ENCODE measurements at places on chromosomes 5 and 9.
A peak's percentile ranks its signal among the peaks of the same experiment; 100 is the strongest.

DNA sequence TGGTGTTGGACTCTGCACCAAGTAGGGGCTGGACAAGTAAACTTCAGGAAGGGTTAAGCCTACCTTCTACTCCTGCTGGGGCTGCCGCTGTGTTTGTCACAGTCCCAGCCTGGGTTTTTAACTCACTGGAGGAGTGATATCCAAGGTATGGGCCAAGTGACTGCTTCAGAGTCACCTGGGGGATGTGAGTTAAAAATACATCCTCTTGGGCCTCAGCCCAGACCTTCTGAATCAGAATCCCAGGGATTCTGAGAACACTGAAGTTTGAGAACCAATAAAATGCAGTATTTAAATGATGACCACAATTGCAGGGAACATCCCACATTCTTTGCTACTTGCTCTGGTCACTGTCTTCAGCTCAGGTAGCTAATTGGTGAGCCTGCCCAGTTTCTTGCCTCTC lies 95.1 kb upstream of the DNAH5 start:
- no peak for DNase-seq

GRCh38 chr5:180808461-180809000 lies 5.9 kb upstream of the MGAT1 start:
- DNase-seq: no peak

DNA sequence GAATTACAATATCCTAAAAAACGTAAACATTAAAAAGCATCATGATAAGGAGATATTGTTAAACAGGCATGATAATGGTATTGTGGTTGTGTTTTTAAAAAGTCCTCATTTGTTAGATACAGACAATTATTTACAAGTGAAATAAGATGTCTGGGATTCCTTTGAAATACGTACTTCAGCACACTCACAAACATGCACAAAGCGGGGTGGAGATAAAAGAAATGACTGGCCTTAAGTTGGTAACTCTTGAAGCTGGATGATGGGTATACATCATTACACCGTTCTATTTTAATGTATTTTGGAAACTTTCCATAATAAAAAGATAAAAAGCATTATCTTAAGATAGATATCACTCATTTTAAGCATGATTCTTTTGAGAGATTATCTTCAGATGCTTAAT lies 1.0 kb downstream of the FAM200C start:
- DNase-seq: no peak

DNA sequence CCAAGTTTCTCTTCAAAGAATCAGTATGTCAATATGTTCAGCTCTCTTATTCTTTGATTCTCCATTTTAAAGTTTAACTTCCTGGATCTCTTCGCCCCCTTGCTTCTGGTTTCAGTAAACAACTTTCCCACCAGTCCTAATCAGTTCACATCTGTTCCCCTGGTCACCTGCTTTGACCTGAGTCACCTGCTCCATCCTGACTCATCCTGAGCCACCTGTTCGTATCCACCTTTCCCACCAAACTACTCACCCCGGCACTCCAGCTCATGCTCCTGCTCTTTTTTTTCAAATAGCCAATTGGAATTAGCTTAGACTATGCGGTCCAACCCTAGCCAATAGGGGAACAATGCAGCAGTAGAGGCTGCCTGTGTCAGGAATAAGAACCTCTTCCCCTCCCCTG lies 23.6 kb upstream of the CSF1R start:
- DNase-seq: no peak

DNA sequence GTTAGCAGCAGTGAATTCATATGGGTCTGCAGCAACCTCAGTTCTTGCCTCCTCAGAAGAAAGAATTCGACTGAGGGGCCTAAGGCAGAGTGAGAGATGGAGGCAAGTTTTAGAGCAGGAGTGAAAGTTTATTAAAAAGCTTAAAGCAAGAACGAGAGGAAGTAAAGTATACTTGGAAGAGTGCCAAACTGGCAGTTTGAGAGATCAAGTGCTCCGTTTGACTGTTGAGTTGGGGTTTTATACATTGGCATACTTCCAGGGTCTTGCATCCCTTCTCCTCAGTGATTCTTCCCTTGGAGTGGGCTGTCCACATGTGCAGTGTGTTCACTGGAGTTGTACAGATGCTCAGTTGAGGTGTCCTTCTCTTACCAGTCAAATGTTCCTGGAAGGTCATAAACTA lies 203.6 kb downstream of the SPATA31D1 start:
- DNase-seq: no peak

DNA sequence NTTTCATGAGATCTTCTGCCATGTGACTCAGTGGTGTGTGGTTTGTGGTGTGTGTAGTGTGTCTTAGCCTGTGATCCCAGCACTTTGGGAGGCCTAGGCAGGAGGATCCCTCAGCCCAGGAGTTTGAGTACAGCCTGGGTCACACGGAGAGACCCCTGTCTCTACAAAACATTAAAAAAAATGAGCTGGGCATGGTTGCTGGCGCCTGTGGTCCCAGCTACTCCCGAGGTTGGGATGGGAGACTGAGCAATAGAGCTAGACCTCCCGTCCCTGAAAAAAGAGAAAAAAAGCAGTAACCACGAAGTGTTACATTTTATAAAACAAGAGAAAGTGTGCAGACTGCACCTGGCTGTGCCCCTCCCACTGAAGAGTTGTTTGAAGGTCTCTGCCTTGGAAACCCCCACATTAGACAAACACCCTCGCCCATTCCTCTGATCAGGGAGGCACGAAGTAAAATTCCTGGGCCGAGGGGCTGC lies 21.2 kb upstream of the RNU6ATAC start:
- no peak for DNase-seq

- no peak for DNase-seq
Observed at GRCh38 chr9:124297915-124298645, 40.3 kb downstream of the NEK6 start.

GRCh38 chr9:111949919-111950318 lies 53.3 kb downstream of the UGCG start:
- no peak for DNase-seq

GRCh38 chr5:56506211-56506965 lies 273.3 kb upstream of the ANKRD55 start:
- no peak for DNase-seq

DNA sequence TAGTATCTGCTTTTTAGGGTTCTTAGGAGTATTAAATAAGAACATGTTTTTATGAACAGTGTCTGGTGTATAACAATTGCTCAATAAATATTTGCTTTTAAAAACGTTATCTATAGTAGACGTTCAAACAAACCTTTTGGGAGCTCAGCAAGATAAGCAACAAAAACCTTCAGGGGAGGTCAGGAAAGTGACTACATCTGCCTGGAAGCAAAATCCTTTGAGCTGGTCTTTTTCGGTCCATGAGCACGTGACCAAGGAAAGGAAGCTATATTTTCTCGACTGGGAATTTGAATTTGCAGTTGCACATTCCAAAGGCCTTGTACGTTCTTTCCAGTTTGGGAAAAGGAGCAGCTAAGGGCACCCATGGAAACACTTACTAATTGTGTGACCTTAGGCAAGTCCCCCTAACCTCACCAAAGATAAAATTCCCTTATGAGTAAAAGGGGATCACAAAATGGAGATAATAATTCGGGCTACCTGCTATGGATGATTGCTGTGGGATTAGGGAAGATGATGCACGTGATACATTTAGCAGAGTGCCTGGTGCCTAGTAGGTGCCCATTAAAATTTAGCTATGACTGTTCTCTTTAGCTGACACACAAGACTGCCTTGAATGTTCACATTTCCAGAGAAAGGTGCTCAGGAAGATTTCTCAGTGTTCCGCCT lies 45.4 kb downstream of the PTTG1 start:
- DNase-seq: no peak

- DNase-seq: no peak
Observed at GRCh38 chr9:82088591-82088990, 100.0 kb downstream of the SPATA31D1 start.

- no peak for DNase-seq
Observed at GRCh38 chr9:3214741-3215140, 311.1 kb downstream of the RFX3 start.

- DNase-seq: no peak
Observed at GRCh38 chr5:95958310-95959014, 3.2 kb downstream of the ELL2 start.

GRCh38 chr9:132582276-132582785 lies at the start of gene BARHL1:
BARHL1 (plus strand) TSS chr9:132582606; CDS start chr9:132582798, 192 bp downstream.
- DNase-seq: no peak

DNA sequence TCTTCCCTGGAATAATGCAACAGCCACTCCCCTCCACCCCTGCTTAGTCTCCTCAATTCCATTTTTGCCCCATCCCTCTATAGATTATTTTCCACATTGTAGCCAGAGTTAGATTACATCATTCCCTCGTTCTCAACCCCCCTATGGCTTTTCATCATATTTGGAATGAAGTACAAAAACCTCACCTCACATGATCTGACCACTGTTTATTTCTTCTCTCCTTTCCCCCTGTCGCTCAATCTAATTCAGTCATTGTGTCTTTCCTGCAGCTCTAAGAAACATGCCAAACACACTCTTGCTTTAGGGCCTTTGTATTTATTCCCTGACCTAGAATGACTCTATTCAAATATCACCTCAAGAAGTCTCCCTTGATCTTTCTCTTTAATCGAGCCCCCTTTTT lies 22.6 kb upstream of the HK3 start:
- DNase-seq: no peak

DNA sequence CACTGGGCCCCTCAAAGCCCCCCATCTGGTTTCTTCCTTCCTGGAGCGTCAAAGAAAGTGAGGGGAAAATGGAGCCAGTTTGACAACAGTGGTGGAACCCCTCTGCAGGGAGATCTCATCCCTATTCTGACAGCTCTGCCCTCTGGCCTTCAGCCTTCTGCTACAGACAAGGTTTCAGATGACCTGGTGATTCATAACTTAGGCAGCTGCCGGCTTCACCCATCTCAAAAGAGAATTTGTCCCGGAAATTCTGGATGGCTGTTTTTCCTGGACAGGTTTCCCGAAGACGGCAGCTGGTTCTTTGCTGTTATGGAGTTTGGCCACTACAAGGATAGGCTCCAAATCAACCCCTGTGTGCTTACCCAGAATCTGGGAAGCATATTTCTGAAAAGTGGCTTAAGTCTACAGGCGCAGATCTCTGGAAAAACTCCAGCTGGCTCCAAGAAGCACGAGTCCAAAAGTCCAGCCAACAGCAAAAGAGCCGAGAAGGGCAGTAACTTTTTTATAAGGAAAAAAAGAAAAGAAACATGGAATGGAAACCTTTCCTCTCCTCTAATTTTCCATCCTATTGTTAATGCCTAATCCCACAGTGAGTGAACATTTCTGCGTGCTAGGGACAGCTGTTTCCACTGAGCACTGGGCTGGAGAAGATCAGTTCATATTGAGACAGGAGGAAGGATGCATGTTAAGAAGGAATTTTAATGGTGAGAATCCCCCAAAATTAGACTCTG lies 54.5 kb downstream of the ZNF366 start:
- no peak for DNase-seq

DNA sequence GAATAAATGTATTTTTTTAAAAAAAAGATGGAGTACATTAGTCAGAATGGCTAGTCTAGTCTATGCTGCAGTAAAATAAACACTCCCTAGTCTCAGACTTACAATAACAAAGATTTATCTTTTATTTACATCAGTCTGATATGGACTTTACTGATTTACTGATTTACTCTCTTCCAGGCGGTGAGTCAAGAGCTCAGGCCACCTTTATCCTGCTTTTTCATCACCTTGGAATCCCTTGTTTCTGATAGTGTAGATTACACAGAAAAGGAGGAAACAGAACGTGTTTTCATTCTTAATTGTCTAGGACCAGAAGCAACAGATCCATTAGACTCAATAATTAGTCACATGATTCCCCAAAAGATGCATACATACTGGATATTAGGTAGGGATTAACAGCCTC lies 290.1 kb upstream of the TRPC7 start:
- DNase-seq: no peak

DNA sequence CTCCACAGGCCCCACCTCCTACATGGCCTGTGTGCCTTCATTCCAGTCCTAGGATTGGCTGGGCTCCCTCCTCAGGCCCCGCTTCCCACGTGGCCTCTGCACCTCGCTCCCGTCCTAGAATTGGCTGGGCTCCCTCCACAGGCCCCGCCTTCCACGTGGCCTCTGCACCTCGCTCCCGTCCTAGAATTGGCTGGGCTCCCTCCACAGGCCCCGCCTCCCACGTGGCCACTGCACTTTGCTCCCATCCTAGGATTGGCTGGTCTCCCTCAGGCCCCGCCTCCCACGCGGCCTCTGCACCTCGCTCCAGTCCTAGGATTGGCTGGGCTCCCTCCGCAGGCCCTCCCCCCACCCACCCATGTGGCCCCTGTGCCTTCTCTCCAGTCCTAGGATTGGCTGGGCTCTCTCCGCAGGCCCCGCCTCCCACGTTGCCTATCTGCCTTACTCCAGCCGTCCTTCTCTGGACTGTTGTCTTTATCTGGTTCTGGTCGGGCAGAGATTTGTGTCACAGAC lies 45.3 kb upstream of the CACNA1B start:
- DNase-seq: no peak

- peak; percentile 73 for DNase-seq
Observed at GRCh38 chr5:321230-321725, at the start of gene AHRR. AHRR (plus strand) TSS chr5:321714; CDS start chr5:343903, 22,189 bp downstream.

GRCh38 chr9:83933790-83934189 lies 12.6 kb upstream of the KIF27 start:
- DNase-seq: no peak

DNA sequence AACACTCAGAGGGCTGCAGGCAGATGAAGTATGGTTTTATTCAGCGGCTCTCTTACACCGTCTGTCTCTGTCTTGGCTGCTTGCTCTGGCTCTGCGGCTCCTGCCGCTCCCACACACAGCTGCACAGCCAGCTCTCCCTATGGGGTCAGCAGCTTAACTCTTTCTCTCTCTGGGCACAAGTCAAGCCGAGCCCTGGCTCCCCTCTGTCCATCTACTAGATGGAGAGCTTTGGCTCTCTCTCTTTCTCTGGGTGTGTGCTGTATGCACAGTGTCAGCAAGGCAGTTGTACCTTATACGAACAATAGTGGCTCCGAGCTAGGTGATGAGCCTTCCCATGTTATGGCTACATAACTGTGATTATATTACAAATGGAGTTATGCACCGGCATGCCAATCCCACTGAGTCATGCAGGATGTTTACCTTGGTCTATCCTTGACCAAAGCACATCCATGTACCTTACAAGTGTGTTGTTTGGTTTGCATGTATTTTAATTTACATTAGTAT lies 19.3 kb upstream of the PPP2CA start:
- DNase-seq: no peak

- DNase-seq: no peak
Observed at GRCh38 chr9:113901221-113901688, 25.1 kb downstream of the ZNF618 start.

GRCh38 chr5:81898403-81898802 lies 73.4 kb upstream of the ATG10 start:
- DNase-seq: no peak

- no peak for DNase-seq
Observed at GRCh38 chr5:62896121-62896893, 317.7 kb downstream of the LRRC70 start.

DNA sequence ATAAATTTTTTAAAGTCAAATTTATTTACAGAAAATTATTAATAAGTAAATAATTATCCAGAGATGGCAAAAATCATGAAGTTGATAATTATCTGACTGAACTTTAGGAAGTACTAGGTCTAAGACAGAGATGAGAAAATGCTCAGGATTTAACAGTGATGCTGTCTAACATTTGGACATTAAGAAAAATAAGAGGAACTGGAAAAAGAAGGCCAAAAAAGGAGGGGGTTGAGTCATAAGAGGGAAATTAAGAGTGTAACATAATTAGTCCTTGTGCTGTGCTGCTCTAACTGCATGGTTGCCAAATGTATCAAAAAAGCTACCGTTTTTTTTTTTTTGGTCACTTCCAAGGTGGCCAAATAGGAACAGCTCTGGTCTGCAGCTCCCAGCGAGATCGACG lies 35.4 kb upstream of the TUT7 start:
- DNase-seq: no peak

- no peak for DNase-seq
Observed at GRCh38 chr5:90534922-90535321, 5.5 kb upstream of the LYSMD3 start.

GRCh38 chr9:99118782-99119466 lies 14.0 kb downstream of the TGFBR1 start:
- peak; percentile 32 for DNase-seq
